ENCODE measurements at places on chromosomes 13 and 19.

DNA sequence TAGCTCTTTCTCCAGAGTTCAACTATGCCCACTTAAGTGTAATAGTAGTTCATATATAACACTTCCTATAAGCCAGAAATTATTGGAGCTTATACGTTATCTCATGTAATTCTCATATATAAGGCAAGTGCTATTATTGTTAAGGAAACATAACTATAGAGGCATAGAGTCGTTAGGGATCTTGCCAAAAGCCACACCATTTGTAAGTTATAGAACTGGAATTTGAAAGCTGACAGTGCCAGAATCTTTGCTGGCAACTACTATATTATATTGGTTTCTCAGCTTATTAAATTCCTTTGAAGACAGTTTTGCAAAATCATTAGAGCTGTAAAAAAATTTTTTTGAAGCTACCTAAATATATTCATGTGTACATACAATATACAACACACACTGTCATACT lies 51.0 kb upstream of the MBNL2 start:
- DNase-seq = no peak

GRCh38 chr13:21608961-21609360 lies 5.0 kb upstream of the MICU2 start:
- DNase-seq = no peak

DNA sequence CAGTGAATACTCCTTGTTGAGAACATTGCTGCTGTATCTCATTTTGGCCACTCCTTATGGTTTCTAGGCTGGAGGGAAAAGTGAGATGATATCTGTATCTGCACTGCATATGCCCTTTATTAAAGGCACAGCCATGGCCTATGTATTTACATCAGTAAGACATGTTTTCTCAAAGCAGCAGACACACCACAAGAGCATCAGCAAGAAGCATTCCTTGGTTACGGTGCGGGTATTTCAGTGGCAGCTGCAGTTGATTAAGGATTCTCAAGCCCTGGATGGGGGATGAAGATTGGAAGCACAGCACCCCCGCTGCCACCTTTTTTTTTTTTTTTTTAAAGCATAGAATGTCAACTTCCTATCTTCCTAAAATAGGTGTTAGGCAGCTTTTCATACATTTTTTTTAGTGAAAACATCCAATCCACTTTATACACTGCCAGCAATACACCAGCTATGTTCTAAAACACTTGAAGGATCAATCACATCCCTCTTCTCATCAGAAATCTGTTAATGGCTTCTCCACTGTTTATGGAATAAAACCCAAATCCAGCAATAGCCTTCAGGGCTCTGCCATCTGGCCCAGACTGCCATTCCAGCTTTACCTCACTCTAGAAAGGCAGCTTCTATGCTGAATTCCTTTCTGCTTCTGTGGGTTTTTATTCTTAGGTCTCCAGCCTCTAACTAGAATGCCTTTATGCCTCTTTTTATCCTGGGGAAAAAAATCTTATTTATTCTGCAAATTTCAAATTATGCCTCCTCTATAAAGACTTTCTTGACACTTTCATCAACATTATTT lies 331.0 kb downstream of the DNAJC15 start:
- no peak for DNase-seq

- DNase-seq = no peak
These were observed 420 bp upstream of the FSD1 start for GRCh38 chr19:4303819-4304537.

DNA sequence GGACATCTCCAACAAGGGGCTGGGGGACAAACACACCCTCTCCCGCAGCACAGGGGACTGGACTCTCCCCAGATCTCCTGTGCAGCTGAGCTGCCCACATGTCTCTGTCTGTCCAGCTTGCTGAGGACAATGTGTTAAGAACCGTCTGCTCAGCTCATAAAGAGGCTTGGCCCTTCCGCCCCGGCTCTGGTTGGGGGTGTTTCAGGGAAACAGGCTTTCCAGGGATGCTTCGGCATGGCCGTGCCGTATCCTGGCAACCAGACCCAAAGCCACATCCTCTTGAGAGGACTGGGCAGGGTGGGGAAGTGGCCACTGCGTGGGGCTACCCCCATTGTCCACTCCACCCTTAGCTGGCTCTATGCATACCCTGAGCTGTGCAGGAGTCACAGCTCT lies 41.1 kb upstream of the CHST8 start:
- no peak for DNase-seq
